ENCODE measurements at places on chromosomes 3 and 15.
A peak's percentile ranks its signal among the peaks of the same experiment; 100 is the strongest.

GRCh38 chr15:73336756-73337155 is 32.0 kb downstream of the HCN4 start:
- no peak for DNase-seq

DNA sequence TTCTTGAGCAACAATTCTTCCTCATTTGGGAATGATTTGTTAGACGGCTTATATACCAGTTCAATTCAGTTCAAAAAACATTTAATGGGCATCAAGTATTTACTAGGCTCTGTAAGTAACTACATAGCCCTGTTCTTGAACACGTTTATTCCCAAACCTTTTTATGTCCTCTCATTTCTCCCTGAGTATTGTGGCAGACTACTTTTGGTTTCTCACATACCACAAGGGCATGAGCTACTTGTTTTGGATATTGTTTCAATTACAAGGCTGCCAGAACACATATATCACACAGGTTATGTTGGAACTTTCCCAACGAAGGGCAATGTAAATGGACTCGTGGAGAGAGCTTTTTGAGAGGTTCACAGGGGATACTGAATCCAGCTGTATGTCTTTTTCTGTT is 363.8 kb upstream of the NAALADL2 start:
- no peak for DNase-seq

DNA sequence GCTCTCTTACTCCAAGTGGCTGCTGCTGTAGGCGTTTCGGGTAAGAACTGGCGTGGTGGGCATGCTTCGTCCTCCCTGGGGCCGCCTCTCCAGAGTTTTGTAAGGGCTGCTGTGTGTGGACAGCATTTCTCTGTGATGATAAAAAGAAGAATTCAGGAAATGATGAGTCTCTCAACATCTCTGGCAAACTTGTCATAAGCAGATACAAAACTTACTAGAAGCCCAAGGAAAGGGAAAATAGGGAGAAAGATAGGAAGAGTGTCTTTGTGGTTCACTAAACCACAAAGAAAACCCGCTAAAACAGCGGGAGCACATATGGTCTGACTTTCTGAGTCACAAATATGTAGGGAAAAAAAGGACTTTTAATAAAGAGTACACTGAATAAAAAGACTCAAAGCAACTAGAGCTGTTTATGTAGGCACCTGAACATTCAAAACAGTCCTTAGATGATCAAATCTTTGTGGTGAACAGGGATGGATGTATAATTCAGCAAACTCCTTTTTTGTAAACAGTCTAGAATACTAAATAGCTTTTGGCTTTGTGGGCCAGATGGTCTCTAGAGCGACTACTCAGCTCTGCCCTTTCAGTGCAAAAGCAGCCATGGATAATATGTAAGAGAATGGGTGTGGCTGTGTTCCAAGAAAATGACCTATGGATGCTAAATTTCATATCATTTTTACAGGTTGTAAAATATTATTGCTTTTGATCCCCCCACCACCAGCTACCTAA is 60.4 kb upstream of the LMOD3 start:
- DNase-seq = no peak

DNA sequence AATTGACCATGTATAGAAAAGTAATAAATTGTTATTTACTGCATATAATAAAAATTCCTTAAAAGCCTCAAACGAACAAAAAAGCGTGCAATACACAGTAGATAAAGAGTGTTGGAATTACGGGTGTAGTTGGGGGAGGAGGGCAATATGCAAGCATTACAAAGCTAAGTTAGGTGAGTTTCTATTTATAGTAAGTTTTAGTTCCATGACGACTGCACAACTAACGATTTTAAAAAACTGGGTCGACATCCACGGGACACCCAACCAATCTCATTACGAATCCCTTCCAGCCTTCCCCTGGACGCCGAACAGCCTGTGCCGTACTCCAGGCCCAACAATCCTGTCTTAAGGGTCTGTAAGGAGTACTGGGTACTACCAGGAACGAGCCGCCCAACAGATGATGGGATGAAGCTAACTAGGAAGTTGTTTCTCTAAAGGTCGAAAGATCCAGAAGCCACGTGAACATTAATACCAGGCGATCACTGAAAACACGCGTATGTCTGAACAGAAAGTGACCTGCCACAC is 677 bp downstream of the POLQ start:
- peak; percentile 21 for DNase-seq

GRCh38 chr3:124768812-124769211 is 38.6 kb downstream of the UMPS start:
- DNase-seq = no peak

GRCh38 chr3:85432081-85432480 is 473.3 kb downstream of the CADM2 start:
- DNase-seq = no peak

All from HAP-1 (cell line).